ENCODE measurements at places on chromosomes 12 and 14.

DNA sequence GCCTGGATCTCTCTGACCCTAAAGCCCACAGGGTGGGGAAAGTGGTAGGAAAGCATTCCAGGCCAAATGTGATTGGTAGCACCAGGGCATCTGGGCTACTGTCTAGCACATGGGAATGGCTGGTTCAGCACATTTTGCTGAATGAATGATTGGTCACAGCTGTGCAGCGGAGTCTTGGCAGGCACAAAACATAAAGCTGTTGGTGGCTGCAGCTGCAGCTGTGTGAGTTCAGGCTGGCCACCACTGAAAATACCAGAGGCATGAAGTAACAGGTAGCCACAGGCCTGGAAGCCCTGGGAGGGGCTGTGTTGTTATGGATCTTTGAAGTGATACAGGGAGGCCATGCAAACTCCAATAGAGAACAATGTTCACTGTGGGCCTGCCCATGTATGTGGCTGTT lies 72.7 kb downstream of the MYRFL start:
- DNase-seq: no peak

DNA sequence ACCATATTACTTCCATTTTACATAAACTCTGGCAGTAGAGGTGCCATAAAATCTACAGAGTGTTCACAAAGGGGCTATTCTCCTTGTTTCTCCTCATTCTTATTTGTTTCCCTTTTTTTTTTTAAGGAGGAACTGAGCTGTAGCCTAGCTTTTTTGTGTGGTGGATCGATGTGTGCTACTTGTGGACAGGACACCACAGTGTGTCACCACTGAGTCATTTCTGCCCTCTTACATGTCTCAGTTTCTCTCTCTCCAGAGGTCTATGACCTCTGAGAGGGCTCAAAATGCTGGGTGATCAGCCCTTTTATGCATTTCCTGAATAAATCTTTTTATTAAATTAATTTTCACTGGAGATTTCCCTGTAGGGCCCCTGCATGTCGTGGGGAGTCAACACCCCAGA lies 370.2 kb downstream of the ADGRD1 start:
- DNase-seq: no peak

GRCh38 chr12:122018457-122018856 lies 3.2 kb upstream of the BCL7A start:
- DNase-seq: no peak

DNA sequence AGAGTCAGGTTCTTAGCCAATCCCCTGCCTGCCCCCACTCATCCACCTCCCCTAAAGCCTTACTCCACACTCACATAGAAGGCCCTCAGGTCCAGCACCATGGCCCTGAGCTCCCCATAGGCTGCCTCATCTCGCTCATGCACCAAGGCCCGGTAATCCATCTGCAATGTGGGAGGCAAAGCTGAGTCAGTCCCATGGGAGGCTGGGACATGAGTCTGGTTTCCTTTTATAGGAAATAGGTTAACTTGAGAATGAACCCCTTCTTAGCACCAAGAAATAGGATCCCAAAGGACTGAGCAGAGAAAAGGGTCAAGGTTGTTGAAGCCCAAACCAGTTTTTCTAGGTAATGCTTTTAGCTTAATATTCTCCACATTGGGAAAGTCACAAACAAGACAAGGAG lies 2.1 kb upstream of the EMC9 start:
- DNase-seq: no peak

- DNase-seq: no peak
These were observed 46.4 kb downstream of the BCL11B start for GRCh38 chr14:99225436-99226203.

- DNase-seq: no peak
These were observed 125.7 kb upstream of the KRAS start for GRCh38 chr12:25376407-25376806.

- no peak for DNase-seq
These were observed 333.6 kb downstream of the TMEM121 start for GRCh38 chr14:105859717-105860614.

DNA sequence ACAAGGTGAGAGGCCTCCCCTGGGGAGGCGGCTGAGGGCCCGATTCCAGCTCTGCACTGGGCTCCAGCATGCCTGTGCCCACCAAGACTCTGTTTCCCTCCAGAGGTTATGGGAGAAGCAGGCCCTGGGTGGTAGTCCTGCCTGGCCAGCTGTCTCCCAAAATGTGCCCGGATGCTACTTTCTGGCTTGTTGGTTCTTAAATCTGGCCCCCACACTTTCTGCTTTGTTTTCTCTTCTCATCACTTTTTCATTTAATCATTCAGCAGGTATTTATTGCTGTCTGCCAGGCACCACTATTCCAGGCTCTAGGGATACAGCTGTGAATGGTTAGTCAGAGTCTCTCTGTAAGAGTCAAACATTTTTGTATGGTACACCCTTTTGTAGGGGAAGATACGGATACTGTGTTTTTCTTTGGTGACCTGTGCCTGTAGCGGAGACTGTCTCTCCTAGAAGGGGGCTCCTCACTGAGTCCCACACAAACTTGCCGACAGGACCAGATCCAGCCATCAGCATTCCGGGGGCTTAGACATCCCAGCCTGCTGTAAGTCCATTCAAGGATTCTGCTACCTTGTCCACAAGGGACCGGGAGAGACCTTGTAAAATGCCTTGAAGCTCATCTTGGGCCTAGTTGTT lies 3.8 kb downstream of the DHRS2 start:
- no peak for DNase-seq

DNA sequence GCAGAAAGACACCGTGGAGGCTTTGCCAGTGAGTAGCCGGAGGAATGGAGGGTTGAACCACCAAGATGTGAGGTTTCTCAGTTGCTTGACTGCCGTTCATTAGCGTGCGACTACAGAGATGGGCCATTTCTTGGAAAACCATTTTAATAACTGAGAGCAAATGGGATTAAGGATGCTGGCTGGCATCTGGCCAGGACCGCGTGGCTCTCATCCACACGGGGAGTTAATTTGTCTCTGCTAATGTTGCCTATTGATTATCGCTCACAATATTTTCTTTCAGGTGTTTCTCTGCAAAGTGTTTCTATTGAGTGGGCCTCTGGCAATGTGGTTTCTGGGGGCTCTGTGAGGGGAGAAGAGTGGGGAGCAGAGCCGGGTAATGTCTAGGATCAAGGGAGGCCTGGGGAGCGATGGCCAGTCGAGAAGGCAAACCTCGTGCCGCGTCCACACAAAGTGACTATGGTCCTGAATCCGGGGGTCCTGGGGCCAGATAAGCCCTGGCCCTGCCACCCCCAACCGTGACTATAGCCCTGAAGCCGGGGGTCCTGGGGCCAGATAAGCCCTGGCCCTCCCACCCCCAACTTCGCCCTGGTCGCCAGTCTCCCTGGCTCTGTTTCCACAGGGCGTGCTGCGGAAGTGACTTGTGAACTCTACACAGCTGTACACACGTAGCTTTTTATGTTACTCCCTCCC lies 110.6 kb downstream of the PRMT8 start:
- DNase-seq: no peak

GRCh38 chr14:79064214-79064613 lies 894.0 kb downstream of the NRXN3 start:
- DNase-seq: no peak

- no peak for DNase-seq
These were observed 1.8 kb downstream of the B3GNT4 start for GRCh38 chr12:122205053-122205925.

DNA sequence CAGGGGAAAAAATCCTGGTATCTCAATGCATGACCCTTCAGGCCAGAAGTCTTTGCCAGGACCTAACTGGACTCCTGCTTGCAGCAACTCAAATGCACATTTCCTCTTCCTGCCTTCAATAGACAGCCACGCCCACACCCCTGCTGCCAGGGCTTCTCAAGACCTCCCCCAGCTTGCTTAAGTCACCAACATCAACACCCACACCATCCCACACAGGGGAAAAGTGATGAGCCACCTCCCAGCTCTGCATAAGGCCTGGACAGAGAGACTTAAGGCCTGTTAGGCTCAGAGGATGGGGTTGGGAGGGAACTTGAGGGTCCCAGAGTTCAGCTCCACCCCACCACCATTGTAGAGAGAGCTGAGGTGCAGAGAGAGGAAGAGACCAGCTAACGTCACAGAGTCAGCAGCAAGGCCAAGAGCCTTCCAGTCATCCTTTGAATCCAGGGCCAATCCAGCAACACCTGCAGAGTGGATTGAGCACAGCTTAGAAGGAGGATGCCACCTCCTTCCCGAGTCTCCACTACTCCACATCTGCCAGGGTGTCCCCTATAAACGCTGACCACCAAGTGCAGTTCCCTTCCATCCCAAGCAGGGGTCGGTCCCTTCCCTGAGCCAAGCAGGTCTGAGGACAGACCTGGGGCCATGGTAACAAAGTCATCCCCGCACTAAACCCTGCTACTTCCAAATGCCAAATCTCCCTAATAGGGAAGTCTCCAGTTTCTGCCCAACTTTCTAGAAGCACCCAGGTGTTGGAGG lies 50.0 kb downstream of the KDM2B start:
- no peak for DNase-seq

DNA sequence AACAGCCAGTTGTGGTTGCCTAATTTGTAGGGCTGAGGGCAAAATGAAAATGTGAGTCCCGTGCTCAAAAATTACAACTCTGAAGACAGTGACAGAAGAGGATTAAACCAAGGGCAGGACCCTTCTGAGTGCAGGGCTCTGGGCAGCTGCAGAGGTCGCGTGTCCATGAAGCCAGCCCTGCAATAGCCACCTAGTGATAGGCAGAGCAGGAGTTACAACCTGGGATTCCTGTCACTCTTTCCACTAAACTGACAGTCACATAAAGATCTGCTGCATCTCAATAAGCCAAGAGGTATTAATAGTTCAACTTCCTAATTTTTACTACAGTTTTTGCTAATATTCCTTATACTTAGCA lies 94.1 kb downstream of the SLC2A13 start:
- DNase-seq: no peak

DNA sequence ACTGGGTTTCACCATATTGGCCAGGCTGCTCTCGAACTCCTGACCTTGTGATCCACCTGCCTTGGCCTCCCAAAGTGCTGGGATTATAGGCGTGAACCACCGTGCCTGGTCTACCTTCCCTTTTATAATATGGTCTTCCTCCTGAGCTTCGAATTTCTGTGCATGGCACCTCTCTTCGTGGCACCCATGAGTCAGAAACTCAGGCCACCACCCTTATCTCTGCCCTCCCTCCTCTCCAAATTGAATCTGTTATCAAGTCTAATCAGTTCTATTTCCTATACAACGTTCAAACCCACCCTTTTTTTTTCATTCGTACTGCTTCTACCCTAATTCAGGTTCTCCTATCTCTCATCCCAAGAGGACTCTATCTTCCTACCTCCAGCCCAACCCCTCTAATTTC lies 5.0 kb upstream of the TINF2 start:
- DNase-seq: no peak

DNA sequence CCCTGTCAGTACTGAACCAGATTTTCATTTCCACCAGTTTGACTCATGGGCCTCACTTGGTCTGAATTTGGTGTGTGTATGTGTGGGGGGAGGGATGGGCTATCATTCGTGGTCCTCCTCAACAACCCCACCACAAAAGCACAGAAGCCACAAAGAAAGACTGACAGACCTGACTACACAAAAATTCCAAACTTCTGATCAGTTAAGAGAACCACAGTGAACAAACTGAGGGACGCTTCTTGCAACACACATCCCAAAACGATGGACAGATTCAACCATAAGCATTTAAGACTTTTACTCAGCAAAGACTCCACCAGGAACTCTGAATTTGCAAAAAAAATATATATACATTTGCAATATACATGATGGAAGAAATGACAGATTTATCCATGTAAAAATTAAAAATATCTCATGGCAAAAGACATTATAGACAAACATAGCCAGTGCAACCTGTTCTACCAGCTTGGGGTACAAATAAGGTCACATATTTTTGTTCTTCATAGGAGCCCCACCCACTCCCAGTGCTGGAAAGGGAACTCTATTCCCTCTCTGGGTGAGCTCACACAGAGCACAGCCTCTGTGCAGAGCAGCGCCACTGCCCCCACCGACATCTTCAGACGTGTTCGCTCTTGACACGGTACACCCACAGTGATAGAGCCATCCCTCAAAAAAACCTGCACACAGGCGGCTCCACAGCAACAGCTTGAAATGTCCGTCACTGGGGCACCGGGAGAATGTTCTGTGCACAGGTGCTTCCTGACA lies 49.7 kb downstream of the JAG2 start:
- no peak for DNase-seq

DNA sequence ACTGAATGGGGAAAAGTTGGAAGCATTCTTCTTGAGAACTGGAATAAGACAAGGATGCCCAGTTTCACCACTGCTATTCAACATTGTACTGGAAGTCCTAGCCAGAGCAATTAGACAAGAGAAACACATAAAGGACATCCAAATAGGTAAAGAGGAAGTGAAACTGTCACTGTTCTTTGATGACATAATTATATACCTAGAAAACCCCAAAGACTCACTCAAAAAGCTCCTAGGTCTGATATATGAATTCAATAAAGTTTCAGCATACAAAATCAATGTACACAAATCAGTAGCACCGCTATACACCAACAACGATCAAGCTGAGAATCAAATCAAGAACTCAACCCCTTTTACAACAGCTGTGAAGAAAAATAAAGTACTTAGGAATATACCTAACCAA lies 157.3 kb upstream of the DDHD1 start:
- DNase-seq: no peak

DNA sequence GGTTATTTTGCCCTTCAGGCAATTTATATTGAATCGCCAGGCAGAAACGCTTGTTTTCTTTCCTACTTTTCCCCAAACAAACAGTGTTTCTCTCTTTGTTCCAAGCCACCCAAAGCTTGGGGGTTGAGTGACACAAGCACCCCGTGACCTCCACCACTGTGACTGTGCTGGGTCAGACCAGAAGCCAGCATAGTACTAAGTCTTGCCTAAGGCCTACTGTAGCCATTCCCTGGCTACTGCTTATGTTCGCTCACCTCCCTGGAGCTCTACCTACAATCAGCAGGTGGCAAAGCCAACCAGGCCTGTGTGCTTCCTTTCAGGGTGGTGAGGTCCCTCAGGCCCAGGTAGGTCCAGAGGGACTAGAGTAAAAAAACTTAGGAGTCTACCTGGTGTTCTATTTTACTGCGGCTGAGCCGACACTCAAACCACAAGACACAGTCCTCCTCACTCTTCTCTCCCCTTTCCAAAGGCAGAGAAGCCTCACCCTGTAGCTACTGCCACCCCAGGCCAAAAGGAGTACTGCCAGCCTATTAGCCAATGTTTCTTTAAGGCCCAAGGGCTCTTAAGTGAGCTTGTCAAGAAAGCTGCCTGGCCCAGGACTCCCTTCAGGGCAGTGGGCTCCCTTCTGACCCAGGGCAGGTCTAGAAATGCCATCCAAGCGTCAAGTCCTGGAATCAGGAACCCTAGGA lies 411.8 kb upstream of the MIS18BP1 start:
- DNase-seq: no peak

DNA sequence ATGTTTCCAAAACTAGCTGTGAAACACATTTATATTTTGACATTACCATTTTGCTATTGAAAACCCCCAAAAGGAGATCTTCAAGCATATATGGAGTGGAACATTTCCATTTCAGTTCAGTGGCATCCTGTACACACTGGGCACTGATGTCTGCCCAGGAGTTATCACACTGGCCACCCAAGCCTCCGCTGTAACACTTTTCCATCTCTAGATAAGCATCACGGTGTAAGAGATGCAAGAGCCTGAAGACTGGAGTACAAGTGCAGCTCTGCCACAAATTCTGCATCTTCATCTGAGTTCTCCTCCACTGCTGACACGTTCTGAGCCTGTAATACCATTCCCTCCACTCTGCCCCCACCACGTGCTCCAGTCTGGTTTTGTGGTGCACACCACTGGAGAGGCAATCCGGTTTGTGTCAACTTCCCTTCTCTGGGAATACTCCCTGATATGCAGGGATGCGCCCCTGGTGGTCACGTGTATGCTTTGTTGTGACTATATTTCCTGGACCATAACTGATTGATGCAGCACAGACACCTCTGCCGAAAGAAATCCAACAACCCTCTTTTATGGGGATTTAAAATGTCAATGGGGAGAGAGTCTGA lies 12.7 kb downstream of the SPTLC2 start:
- no peak for DNase-seq
